ENCODE measurements at places on chromosomes 4 and X.

DNA sequence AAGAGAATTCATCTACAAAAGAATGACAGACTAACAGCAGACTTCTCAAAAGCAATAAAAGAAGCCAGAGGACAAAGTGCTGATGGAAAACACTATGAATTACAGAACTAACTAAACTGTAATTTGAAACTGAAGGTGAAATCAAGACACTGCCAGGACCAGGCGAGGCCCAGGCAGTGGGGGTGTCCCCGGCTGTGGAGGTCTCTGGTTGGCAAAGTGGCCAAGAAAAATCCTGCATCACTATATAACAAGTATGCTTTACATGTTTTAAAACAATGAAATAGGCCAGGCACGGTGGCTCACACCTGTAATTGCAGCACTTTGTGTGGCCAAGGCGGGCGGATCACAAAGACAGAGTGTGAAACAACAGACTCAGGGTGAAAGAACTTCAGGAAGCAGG, 32.9 kb downstream of the CHM start:
- DNase-seq: no peak

- no peak for DNase-seq
Measured at GRCh38 chr4:23877758-23878229, 12.1 kb downstream of the PPARGC1A start.

DNA sequence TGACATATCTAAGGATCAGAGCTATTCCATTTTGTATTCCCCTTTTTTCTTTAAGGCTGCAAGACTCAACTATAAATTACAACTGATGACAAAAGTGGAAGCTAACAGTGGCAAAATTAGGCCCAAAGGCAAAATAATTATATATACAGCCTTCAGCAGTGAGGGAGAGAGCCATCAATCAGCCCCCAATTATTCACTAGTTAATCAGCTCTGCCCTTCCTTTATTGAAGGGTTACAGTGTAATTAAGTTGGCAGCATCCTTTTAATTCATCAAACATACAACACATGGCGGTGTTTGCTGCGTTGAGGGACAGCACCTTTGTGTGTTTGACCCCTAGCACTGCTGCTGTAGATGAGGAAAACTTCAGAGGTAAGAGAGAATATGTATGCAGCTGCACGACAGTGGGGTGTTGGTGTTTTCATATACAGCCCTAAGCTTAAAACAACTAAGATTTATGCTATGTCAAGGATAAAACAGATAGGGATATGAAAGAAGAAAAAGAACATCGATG, 973.9 kb upstream of the POU3F4 start:
- DNase-seq: no peak

DNA sequence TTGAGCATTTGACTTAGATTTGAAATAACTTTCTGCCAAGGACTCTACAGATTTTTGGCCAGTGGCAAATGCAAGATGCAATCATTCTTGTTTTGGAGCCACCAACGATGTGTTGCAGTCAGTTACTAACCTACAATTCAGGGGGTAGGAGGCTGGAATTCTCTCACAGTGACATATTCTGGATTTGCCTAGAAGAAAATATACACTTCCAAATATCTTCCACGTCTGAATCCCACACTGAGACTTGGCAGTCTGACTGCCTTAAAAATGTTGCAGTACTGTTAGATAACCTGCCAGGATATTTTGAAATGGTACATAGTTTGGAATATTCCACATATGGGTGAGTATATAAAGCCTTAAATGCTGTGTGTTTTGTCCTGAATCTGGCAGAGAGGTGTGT, 27.6 kb upstream of the AGTR2 start:
- DNase-seq: no peak

DNA sequence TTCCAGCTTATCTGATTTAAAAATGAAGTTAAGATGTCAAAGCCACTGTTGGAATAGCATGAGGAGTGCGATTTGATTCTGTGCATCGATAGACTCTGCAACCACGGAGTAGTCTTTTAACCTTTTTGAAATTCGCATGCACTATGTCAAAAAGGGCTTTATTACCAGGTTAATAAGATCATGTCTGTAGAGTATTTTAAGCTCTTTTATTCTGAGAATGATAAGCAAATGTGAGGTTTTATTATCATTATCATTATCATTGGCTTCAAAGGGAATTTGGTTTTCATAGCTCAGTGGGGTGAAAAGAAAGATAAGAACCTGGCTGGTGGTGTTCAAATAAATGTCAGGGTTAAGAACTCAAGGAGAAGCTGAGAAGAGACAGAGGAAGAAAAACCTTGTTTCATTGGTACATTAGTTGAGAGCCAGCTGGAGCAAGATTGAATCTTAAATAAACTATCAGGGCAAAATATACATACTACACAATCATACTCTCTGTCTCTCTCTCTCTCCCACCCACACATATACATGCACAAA, 102.6 kb downstream of the MMRN1 start:
- DNase-seq: no peak

DNA sequence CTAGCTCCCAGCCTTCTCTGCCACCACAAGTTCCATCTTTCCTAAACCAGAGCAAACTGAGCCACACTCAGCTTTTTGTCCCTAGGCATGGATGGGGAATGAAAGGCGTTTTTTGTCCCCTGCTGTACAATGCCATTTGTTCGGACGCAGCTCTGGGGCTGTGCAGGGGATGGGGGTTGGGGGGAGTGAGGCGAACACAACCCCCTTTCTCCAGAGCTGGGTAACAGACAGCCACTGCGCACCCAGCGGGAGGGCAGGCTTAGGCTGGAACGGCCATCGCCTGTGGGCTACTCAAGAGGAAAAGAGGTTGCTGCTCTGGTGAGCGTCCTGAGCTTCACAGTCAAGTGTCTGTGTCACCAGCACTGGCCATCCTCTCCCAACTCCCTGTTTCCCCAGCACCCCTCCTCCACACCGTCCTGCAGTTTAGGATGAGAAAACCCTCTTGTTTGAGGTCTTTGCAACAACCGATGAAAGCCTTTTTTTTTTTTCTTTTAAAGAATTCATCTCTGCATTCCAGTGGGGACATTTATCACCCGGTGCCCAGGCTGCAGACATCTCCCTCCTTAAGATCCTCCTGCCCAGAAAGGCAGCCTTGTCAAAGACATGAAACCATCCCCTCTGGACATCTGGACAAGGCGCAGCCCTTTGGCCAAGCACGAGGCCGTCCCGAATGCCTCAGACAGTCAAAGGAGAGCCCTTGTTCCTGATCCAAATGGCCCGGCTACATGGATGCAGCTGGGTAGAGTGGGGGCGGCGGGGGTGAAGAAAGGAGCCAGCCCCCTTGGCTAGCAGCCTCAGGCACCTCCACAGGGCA, 419.6 kb downstream of the BCOR start:
- no peak for DNase-seq

- no peak for DNase-seq
Measured at GRCh38 chrX:103846386-103846785, 14.3 kb upstream of the RAB9B start.

- DNase-seq: no peak
Measured at GRCh38 chr4:164320847-164321246, 433.1 kb upstream of the SMIM31 start.

DNA sequence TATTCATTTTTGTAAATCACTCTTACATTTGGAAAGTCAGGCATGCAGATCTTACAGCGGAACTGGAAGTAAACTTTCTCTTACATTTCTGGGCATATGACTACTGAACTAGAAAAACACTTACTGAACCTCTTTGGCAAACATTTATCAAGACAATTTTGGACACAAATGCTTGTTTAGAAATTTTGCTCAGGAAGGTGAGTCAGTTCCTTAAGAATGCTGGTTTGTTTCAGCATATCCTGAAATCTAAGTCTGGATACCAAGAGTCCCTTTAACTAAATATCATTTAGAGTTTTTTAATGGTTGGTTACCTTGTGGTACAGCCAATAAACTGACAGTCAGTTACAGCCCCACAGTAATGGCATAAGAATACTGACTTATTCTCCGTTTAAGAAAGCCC, 15.0 kb downstream of the SHISA3 start:
- DNase-seq: no peak

GRCh38 chrX:19332983-19333382, 10.7 kb upstream of the PDHA1 start:
- no peak for DNase-seq

DNA sequence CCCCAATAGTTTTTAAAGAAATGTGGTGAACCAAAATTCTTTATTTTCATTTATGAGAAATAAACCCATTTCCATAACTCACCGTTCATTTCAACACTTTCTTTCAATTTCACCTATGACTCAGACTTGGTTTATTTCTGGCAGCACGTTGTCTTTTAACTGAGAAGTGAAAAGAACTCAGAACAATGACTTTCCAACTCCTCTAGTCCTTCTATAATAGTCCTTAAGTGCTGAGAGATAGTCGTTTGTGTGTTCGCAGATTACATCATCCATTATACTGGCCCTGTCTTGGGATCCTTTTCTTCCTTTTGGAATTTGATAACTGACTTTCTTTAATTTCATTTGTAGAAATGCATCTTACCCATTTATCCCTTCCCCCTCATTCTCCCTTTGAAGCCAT, 113.6 kb downstream of the GLUD2 start:
- DNase-seq: no peak

GRCh38 chrX:40570346-40571093, 10.2 kb upstream of the ATP6AP2 start:
- no peak for DNase-seq

GRCh38 chr4:24768006-24768405, 27.4 kb upstream of the SOD3 start:
- DNase-seq: no peak

- no peak for DNase-seq
Measured at GRCh38 chr4:183830438-183830985, 74.6 kb upstream of the STOX2 start.

DNA sequence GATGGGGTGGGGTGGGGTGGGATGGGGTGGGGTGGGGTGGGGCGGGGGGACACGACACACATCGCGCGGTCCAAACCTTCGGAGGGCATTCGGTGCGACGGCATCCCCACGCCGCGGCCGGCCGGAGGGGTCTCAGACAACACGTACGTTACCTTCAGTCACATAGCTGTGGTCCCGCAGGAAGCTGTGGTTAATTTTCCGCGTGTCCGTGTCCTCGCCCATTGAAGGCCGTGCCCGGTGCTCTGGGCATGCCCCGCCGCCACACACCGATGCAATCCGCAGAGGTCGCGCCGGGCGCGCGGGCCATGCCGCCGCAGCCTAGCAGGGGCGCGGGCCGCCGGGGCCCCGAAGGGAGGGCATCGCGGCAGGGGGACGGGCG, 417 bp downstream of the PPP2R2C start:
- DNase-seq: no peak

DNA sequence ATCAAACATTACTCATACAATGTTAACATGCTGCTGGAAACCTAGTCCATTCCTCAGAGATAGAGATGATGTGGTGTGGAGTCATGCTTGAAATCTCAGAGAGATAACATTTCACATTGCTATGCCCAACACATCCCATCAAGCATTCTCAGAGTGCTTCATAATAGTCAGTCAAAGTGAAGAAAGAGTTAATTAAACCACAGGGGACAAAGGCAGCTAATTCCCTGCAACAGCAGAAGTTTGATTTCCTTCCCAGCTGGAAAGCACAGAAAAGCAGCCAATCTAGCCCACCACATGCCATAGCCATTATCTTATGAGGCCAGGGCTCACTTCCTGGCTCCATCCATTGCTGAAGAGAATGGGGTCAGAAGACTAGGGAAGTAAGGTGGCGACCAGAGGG, 8.9 kb downstream of the KDR start:
- no peak for DNase-seq

DNA sequence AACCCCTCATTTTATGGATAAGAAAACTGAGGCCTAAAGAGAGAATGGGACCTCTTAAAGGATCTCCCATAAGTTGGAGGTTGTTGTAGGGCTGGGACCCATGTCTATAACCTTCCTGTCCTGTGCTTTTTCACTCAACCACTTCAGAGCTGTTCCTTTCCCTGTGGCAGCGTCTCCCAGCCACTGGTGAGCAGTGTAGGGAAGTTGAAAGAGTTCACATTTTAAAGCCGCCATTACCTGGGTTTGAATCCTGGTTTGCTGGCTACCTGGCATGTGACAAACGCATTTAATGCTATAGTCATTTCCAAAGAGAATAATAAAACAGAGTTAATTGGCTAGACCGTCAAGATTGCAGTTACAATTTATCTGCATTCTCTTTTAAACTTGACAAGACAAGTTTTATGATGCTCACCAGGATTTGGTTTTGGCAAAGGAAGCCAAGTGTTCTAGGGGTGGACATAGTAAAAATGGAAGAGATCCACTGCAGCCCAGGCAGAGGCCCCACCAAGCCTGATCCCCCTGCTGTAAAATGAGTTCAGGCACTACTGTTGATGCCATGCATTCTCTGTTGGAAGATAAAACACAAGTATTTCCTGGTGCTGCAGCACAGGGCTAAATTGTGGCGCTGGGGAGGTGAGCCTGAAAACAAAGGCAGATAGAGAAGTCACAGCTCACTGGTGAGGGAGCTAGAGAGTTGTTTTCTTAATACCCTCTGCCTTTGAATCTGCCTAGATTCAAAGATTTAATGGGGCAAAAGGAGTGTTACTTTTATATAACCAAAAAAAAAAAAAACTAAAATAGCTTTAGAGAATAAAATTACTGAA, 218.7 kb downstream of the NWD2 start:
- no peak for DNase-seq

GRCh38 chr4:124028182-124028581, 631.6 kb downstream of the SPRY1 start:
- no peak for DNase-seq

GRCh38 chrX:87327267-87327666, 190.3 kb upstream of the KLHL4 start:
- no peak for DNase-seq

DNA sequence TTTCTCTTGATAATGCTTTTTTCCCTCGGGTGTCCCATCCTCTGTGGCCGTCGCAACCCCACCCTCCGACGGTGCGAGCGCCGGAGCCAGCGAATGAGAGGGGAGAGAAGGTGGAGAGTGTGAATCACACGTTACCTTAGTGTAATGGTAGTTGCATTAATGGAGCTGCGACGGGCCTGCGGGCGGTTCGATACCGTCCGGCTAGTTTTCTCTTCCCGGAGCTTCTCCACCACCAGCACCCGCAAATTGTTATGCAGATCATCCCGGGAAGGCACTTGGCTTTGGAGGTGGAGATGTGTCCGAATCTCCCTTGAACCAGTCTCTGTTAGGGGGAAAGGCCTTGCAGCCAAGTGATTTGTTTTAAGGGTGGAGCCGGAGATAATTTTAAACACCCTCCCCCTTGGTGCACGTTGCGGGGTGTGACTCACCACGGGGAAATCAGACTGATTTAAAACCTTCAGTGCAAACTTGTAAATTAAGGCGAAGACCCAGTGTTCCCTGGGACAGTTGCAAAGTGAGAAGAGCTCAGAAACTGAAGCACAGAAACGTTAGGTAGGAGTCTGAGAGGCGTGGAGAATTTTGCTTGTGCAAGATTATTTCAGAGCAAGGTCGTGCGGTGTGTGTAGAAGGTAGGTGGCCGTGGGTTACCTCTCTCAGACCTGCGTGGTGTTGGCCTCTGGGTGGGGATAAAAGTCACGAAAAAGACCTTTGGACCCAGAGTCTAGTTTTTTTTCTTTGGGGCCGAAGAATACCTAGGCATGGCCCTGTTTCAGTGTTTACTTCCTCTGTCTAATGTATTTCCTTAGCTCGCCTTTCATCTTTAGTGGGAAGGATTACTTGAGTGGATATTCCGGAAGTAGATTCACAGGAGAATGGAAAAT, 1.3 kb downstream of the AFF1 start:
- peak; percentile 61 for DNase-seq

GRCh38 chr4:25321703-25322102, 9.1 kb downstream of the ZCCHC4 start:
- DNase-seq: no peak

- no peak for DNase-seq
Measured at GRCh38 chrX:13864264-13864663, 47.4 kb upstream of the GPM6B start.

GRCh38 chr4:140099983-140100382, 54.0 kb downstream of the MAML3 start:
- DNase-seq: no peak

GRCh38 chr4:86398187-86398586, 38.3 kb upstream of the MAPK10 start:
- DNase-seq: no peak

Data from stimulated activated CD4-positive, alpha-beta T cell treated with anti-CD3 and anti-CD28 coated beads, Interleukin-15, amount 100 ng/mL, for 1 hour (primary cell).